ENCODE measurements at places on chromosomes 3 and 15. TPM values are rescaled to one million over a fixed set of nuclear protein-coding genes. Genes with fewer than 3 reads are reported as not detected.

The IL5RA gene
- total RNA-seq, result not detected

The MME gene
- not detected for total RNA-seq

The CYP1A1 gene
- total RNA-seq, result 3.3 TPM

The PLA2G4D gene
- total RNA-seq, result not detected

The ROBO1 gene
- not detected for total RNA-seq

The CFAP44 gene
- total RNA-seq, result 11.6 TPM

The KCNMB2 gene
- not detected for total RNA-seq

The SLCO2A1 gene
- total RNA-seq, result not detected

The C3orf49 gene
- not detected for total RNA-seq

GRCh38 chr15:101112336-101113113, 139.3 kb downstream of the CHSY1 start:
- ATAC-seq, result no peak

GRCh38 chr15:25737218-25737643, 125.9 kb downstream of the ATP10A start:
- ATAC-seq, result no peak

- peak; percentile 45 for ATAC-seq
Measured at GRCh38 chr3:143163562-143164100, 44.1 kb downstream of the CHST2 start.

DNA sequence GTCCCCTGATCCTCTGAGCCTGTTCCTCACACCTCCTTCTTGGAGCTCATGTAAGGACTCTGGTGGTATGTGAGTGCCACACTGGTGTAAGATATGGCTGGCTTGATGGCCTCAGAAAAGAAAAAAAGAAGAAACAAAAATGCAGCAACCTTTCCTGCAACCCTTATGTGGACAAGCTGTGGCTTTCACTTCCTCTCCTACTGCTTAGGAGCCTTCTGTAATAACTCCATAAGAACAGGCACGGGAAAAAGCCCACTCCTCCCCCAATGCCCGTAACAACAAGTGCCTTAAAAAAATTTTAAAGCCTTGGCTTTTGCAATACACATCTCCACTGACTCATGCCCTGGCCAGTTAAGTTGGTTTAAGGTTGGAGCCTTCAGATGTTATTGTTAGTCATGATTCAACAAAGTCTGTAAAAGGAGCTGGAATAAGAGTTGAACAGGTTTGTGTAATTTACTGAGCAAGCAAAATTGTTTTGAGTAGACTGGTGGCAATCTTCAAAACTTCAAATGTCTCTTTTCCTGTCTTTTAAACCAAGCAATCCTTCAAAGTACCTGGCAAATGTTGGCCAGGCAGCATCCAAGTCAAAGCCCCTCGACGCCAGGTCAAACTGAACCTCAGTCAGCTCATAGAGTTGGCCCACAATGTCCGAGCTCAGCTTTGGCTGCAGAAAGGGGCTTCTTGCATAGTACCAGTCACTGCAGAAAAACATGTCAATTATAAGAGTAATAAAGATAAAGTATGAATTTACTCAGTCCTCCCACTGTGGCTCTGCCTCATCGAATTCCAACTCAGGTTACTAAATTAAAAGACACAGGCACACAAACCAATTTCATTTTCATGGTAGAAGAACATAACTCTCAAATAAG, 22.9 kb downstream of the FYCO1 start:
- peak; percentile 61 for ATAC-seq

GRCh38 chr3:195522254-195523023, 20.7 kb downstream of the PPP1R2 start:
- no peak for ATAC-seq

DNA sequence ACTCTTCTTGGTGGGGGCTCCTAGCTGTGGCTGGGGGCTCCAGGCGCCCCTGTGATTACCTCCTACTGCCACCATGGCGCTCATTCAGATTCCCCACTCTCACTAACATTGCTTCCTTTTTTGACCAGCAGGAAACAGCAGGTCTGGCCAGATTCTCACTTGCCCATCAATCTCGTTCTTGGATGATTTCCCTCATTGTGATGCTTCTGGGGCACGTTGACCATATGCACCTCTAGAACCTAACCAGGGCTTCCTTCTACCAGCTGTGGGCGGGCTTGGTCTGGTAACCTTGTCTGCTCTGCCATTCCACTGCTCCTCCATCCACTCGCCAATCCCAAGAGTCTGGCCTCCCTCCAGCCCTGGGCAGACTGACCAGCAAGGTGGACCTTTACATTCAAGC, 35.9 kb upstream of the PTPN23 start:
- no peak for ATAC-seq

DNA sequence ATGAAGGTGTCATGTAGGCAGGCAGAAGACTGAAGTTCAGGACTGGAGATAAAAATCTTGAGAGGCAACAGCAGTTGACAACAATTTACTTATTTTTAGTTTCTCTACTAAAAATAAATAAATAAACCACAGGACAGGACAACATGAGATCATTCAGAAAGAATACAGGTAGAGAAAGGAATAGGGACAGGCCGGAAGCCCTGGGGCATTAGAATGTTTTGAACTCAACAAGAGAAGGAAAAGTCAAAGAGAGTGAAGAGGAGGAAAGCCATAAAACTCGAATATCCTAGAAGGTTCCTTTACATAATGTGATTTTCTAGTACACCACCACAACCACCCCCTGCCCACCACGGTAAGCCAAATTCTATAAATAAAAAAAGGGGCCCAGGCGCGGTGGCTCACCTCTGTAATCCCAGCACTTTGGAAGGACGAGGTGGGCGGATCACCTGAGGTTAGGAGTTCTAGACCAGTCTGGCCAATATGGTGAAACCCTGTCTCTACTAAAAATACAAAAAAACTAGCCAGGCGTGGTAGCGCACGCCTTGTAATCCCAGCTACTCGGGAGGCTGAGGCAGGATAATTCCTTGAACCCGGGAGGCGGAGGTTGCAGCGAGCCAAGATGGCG, 4.7 kb downstream of the PIK3CB start:
- ATAC-seq, result no peak

GRCh38 chr3:69353503-69353902, 32.4 kb downstream of the FRMD4B start:
- no peak for ATAC-seq

- no peak for ATAC-seq
Measured at GRCh38 chr15:37709669-37710068, 224.8 kb upstream of the TMCO5A start.

DNA sequence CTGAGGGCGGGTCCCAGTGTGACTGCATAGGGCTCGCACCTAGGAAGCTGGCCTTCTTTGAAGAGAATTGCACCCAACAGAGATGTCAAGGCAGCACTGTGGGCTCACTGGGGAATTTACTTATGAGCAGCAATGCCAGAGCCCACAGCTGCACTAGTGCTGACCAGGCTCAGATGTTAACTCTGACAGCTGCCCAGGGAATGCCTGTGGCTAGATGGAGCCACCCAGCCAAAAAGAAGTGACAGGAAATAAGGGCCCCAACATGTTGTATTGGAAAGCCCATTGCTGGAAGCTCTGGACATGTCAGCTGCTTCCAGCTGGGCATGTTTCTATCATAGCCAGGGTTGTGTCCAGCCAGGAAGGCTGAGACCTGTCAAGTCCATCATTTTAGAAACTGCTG, 90.9 kb upstream of the ZNF280D start:
- no peak for ATAC-seq

DNA sequence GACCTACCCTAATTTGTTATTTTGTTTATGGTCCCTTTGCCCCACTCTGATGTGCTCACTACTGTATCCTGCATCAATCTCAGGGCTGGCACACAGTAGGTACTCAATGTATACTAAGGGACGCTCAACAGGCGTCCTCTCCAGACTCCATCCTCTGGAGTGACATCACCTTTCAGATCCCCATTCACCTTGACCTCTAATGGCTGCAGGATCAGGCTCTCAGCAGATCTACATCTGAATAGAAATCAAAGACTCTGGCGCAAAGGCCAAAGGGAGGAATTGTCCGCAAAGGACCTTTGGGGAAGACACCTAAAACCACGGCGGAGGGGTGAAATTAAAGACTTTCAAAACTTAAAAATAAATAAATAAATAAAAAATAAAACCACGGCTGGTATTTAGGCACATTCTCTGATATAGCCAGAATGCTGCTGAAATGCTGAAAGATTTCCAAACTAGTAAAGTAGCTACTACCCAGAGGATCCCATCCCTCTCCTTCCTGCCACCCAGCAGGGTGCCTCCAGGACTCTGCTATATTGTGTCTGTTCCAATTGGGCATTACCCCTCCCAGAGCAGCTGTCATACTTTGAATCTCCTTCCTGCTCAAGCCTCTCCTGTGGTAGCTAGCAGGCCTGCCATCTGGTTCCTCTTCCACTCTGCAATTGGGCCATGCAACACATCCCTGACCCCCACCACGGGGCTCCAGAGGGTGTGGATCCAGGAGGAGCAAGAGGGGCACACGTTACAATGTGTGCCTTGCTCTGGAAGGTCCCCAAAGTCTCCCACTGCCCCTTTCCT, 6.1 kb downstream of the SHF start:
- ATAC-seq, result no peak

- no peak for ATAC-seq
Measured at GRCh38 chr3:156260331-156260730, 140.0 kb downstream of the KCNAB1 start.

- no peak for ATAC-seq
Measured at GRCh38 chr15:88316586-88316985, 60.0 kb upstream of the NTRK3 start.

DNA sequence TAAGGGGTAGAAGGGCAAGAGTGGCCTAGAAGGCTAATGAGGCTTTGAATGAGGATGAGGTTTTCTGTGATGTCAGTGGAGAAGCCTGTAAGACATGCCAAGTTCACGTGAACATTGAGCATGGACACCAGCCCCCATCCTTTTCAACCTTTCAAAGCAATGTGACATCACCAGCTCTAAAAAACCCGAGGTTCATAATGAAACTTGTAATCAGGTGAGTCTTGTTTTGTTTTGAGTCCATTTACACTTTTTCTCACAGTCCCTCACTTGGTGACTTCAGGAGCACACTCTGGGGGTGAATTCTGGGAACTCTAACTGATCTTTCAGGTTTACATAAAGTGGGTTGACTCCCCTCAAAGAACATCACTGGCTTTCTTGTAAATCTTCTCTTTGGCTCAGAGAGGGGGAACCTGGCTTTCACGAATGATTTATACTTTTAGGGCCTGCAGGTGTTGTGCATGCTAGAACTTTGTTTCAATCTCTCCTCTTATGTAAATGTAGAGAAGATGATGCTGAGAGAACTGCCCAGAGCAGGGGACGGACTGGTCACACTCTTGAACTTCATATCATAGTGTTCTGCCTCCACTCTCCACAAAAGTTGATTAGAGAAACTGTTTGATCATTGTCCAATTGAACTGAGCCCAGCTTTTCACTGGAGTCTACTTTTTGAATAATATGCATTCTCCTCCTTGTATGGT, 224.7 kb upstream of the SATB1 start:
- peak; percentile 81 for ATAC-seq

DNA sequence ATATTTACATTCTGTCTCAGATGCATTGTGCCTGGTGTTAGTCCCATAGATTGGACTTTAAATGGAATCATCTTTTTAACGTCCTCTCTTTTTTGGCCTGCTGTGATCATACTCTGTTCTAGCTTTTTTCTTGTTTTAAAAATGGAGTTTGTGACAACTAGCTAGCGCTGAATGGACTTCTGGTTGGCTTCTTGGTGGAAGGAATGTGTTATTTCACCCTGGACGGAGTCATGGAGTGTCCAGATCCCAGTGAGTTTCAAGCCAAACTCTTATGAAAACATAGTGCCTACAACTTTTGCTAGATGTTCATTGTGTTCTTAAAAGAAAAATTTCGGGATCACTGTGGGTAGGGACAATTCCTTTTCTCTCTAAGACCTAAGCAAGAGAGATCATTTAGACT, 192.6 kb downstream of the TCF12 start:
- ATAC-seq, result no peak

DNA sequence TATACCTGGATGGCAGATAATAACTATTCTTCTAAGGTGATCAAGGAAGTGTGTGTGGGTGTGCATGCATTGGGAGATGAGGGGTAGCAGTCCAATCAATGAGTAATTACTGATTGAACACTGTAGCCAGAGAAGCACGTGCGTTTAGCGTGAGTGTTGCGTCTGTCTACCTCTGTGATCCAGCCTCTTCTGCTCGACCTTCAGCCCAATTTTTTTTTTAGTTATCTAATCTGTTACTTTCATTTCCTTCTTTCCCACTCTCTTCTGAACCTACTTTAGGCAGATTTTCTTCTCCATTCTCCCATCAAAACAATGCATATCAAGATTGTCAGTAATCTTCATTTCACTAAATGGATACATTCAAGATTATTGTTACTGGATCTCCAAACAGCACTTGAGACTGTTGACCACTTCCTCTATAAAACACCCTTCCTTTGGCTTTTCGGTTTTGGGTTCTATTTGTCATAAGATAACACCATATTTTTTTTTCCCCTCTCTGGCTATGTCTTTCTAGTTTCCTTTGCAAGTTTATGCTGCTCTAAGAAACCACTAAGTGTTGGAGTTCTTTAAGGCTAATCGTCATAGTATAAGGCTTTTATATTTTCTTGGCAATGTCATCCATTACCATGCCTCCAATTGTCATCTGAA, 41.0 kb downstream of the MCTP2 start:
- ATAC-seq, result peak; percentile 77

DNA sequence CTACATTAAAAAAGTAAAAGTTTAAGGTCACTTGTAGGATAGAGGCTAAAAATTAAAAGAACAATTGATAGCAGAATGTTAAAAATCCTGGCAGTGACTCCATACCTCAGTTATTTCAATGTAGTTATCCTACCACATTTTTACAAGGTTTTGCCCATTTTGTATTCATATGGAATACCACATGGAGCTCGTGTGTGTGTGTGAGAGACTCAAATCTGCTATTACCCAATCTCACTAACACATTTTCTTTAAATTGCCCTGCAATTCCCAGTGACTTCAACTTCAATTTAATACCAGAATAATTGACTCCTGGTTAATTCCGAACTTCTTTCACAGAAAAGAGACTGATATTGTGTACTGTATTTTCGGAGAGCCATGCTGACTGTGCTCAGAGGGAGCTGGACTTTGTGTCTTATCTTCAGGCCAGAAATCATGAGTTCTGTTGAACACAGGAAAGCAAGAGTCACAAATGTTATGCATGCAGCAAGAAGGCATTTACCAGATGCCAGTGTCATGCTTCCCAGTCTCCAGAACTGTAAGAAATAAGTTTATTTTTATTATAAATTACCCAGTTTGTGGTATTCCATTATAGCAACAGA, 529.0 kb upstream of the NECTIN3 start:
- no peak for ATAC-seq

DNA sequence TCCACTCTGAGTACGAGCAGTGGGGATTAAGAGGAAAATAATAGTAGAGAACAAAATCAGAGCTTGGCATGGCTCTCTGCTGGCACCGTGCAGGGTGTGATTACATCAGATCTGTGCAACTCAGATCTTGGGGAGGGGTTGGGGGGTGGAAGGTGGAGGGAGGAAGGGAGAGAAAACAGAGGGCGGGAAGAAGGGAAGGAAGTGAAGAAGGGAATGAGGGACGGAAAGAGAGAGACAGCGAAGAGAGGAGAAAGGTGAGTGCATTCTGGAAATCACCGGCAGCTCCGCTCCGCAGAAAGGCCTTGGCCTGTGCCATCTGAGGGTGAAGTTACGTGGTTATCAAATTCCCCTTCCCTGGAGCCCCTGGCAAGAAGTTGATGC, 31.0 kb upstream of the ADAMTS17 start:
- no peak for ATAC-seq

GRCh38 chr3:12253516-12254343, 35.1 kb upstream of the PPARG start:
- ATAC-seq, result no peak

GRCh38 chr3:149947231-149947630, 23.5 kb downstream of the PFN2 start:
- no peak for ATAC-seq
